ENCODE measurements at places on chromosomes 7 and 10.

DNA sequence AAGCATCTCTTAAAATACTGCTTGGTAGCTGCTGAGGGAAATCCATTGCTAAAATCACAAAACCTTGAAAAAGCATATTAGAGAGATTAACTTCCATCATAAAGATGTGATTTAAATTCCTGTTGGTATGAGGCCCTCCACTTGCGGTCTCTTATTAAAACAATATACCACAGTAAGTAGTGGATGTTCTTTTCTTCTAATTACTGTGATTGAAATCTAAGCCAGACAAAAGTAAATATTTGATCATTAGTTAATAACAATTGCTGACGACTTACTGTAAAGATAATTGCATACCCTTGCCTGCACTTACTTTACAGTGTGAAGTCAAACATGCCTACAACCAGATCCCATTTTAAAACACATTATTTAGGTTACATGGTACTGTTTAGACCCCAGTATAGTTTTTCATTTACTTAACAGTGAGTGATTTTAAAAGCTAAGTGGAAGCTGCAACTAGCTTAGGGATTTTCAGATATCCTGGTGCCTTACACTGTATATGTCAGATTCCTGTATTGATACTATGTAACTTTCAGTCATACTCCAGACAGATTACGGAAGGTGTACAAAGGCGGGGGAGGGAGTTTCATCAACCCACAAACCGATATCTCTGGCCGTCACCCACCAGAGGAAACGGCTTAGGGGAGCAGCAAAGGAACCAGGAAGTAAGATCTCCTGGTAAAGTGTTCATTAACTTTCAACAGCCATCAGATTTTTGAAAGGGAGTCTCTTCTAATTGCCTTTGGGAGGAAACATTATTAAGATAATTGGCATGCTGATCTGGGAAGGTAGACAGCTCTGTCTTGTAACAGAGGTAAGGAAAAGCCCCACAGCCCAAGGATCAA is 986 bp downstream of the NRP1 start:
- peak; percentile 63 for ATAC-seq

- ATAC-seq = no peak
Measured at GRCh38 chr7:104900525-104901239, 113.3 kb upstream of the KMT2E start.

DNA sequence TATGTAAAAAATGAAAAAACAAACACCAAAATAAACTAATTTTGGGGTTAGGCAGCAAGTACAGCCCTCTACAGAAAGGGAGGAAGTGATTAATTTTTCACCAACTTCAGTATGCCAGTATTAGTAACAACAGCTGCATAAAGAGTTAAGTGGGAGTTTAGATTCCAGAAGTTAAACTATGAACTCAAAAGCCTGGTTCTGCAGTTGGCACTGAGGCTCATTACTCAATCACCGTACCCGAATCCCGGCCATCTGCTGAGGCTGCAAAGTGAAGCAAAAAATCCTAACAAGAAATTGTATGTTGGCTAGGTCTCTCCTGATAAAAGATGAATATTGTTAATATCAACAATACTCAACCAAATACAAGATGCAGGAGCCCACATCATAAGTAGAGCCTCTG is 4.0 kb downstream of the NUDT5 start:
- ATAC-seq = peak; percentile 18

DNA sequence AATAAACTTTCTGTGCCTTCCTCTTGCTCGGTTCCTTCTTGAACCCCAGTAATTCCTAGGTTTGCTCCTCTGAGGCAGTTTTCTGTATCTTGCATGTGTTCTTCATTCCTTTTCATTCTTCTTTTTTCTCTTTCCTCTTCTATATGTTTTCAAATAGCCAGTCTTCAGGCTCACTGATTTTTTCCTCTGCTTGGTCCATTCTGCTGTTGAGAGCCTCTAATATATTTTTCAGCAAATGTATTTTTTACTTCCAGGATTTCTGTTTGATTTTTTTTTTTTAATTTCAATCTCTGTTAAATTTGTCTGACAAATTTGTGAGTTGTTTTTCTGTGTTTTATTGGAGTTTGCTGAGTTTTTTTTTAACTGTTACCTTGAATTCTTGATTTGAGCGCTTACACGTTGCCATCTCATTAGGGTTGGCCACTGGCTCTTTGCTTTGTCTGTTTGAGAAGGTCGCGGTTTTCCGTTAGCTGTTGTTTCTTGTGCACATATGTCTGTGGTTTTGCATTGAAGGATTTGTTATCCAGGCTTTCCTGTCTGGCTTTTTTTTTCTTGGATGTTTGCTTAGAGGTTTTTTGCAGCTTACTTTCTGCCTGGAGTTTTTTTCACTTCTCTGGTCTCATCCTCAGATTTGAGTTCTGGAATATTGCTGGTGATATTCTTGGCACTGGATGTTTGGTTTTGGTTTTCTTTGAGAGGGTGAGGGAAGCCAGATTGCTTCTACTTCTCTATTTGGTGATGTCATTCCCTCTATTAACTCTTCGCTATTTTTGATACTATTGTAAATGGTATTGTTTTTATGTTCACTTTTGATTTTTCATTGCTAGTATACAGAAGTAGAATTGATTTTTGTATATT is 12.7 kb downstream of the SPRN start:
- no peak for ATAC-seq

DNA sequence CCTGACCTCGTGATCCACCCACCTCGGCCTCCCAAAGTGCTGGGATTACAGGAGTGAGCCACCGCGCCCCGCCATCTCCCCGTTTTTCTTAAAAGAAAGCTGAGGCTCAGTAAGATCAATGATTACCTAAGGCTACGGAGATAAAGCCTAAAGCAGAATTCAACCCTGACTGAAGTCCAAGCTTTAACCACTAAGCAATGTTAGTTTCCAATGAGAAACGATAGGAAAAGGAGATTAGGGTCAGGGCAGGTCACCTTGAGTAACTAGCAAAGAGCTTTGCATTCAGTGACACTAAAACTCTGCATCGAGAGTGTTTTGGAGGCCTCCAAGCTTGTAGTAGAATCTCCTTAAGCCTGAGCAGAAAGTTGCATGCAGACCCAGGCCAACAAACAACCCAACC is 17.6 kb upstream of the PRXL2A start:
- ATAC-seq = no peak

- peak; percentile 97 for ATAC-seq
Measured at GRCh38 chr7:42911454-42912447, at the start of gene C7orf25. TSS of gene C7orf25 (minus strand) at chr7:42912070. CDS start at chr7:42910900, 1,170 bp downstream.

DNA sequence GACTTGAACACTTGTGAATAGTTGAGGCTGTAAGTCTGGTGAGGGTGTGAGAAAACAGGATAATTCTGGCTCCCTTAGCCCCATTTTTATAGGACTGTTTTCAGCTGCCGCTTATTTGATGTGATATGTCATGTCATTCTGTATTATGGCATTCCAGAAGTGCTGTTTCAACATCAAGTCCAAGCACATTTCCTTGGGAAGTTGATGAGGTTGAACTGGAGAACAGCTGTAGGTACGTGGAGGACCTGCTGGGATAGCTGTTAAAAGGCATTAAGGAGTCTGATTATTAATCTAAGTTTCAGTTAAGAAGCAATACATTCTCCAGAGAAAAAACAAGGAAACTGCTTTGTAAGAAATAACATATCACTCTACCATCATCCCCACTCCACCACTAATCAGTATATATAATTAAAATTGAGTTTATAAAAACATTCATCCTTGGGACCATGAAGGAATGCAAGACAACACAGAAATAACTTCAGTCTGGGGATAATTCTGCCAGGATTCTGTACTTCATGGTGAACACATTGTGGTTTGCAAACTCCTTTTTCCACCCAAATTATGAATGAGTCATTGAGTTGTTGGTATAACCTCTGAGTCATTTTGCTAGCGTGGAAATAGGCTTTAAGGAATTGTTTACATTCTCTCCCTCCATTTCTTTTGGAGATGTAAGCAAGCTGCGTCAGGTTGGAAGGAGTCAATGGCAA is 39.9 kb upstream of the TMEM229A start:
- ATAC-seq = no peak

DNA sequence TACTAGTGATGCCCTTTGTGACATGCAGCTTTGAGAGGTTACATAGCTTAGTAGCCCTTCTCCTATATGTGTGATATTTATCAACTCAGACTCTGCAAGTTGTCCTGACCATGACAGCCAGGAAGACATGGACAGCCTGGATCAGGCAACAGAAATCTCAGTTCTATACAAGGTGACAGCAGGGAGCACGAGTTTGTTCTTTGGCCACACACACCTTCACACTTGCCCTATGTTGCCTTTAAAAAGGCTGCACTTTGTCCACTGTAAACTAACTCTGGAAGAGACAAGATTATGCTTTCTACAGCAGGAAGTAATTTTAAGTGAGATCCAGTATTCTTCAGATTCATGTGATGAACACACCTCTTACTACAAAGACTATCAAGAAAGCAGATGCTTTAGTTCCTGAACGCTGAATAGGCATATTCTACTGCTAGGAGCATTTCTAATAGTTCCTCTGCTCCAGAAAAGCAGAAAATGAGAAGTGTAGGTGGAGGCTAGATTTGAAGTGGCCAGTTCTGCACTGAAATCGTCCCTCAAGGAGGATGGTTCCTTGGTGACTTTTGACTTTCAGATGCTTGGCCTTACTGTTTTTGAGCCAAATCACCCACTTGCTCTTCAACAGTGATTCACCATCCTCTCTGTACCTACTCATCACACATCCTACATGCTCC is 239.2 kb downstream of the COBL start:
- ATAC-seq = no peak

- peak; percentile 10 for ATAC-seq
Measured at GRCh38 chr10:88386204-88386788, 196.8 kb downstream of the RNLS start.

DNA sequence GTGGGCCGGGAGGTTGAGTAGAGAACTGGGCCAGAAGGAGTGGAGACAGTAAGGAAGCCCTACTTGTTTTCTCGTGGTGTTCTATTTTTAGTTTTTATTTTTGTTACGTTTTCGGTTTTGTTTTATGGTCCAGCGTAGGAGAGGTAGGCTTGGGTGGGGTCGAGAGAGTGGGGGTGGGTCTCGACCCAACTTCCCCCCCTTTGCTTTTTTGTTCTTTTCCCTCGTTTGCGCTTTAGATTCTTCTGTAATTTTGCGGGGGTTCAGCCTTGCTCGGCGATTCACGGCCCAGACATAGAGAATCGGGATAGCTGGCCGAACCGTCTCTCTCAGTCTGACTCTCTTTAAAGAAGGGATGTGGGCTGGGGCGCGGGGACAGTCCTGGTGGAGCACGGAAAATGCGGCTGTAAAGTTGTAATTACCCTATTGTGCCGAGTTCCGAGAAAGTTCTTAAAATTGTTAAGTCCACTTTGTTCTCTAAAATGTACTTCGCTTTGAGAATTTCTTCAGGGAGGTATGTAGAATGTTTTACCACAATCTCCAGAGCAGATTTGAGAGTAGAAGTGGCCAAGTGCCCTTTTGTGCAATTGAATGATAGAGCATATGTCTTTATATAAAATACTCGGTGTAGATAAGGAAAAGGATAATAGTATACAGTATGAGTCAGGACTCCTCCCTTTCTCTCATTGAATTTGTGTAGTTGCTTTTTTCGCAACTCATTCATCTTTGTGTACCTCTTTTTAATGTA is 816 bp downstream of the DMTF1 start:
- peak; percentile 46 for ATAC-seq

DNA sequence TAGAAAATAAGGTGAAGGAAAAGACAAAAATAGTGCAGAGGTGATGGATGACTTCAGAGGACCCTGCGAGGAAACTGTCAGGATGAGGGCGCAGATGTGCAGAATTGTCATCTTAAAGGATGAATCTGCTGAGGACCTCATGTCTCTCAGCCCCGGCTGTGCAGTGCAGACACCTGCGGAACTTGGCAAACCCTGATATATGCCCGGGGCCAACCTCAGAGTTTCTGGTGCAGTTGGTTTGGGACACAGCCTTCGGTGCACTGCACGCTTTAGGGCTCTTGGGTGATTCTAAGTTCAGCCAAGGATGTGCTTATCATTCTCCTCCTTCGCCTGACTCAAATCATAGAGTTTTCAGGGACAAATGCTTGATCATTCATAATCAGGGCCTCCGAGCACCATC is 310.1 kb downstream of the TCERG1L start:
- no peak for ATAC-seq

- ATAC-seq = peak; percentile 33
Measured at GRCh38 chr7:117269886-117270285, 53.0 kb downstream of the WNT2 start.

DNA sequence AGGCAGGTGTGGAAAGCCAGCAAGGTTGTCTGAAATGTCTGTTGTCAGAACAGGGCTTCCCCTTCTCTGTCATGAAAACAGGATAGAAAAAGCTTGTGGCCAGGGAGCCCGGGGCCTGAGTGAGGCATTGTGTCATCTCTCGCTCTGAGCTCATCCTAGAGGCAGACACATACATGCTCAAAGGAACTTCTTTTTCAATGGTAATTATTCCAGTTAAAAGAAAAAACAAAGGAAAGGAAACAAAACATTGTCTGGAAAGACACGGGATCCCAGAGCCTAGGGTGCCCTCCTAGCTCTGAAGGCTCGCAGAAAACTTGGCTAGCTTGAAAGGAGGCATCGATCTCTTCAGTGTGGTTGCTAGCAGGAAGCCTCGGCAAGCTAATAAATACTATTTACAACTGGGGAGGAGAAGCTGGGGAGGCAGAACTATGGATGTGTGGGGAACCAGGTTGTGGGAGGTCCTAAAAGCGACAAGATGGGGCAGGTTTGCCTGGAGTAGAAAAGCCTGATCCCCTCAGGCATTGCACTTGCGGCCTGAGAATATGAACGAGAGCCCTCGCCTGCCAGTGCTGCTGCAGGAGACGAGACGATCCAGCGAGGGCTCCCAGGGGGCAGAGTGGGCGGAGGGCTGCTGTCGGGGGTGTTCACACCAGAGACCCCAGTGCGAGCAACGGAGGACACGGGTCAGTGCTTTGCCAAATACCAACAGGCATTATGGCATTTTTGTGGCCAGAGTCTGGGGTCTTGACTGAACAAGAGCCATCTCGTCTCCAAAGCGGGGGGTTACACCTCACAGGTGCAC is 32.8 kb upstream of the DGKI start:
- ATAC-seq = peak; percentile 76

DNA sequence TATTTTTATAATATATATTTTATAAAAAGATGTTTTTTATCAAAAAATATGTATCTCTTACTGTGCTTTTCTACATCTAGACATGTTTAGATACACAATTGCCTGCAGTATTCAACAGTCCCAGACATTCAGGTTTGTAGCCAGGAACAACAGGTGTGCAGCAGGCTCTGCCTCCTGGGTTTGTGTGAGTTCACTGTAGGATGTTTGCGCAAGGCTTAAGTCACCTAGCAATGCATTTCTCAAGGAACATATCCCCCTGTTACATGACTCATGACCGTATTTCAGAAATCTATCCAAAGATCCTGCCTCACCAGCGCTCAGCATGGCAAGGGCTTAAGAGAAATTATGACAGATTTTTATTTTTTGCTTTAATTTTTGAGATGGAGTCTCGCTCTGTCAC is 41.5 kb downstream of the PITRM1 start:
- ATAC-seq = no peak

- ATAC-seq = no peak
Measured at GRCh38 chr10:107687701-107688100, 523.2 kb upstream of the SORCS1 start.

All from activated T-helper 17 cell treated with anti-CD3 and anti-CD28 coated beads, Interleukin-2, amount 50 U/mL, for 72 hours (primary cell).